ENCODE measurements at places on chromosomes 16 and 17.
A peak's percentile ranks its signal among the peaks of the same experiment; 100 is the strongest.

GRCh38 chr17:72136692-72137091 lies 15.9 kb downstream of the SOX9 start:
- no peak for DNase-seq

DNA sequence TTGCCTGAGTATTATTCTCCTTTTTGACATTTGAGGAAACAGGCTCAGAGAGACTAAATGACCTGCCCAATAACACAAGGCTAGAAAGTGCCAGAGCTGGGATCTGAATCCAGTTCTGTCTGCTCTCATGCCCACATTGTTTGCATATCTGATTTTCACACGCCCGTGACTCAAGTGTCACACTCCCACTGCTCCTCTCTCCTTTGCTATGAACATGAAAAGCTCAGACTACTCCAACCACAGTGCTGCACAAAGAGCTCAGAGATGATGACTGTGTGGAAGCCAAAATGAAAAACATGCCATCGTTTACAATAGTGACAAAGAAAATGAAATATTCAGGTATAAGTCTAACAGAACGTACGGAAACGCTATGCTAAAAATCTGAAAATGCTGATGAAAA lies 107.9 kb downstream of the SMG6 start:
- DNase-seq = no peak

- no peak for DNase-seq
These were observed 55.9 kb downstream of the MFSD11 start for GRCh38 chr17:76793775-76794174.

GRCh38 chr17:55388842-55389241 lies 32.8 kb downstream of the MMD start:
- no peak for DNase-seq

DNA sequence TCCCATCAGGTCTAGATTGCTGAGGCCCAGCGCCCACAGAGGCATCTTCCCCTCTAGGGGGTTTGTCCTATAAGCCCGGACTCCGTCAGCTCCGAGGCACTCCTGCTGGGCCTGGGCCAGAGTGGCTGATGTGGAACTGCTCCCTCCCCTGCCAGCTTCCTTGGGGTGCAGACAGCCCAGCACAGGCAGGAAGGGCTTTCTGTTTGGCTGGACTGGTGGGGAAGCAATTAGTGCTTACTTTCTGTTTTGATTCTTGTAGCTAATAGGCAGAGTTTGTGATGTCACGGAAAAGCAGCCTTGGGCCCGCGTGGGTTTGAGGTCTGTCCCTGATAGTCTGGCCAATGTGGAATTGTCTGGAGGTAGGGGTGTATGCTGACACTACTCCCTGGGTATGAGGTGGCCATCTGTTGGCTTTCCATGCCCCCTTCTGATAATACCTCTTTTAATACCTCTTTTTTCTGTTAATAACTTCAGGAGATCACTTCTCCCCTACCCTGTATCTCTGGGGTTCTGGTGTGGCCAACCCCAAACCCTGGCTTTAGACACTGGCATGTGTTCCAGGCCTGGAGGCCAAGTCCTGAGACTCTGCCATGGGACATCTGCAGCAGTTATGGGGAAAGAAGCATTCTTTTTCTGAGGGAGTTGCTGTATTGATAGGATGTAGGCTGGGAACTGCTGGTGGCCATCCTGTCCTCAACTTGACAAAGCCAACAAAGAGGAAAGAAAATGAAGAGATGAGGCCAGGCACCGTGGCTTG lies 190.9 kb downstream of the RAB11FIP4 start:
- peak; percentile 24 for DNase-seq

GRCh38 chr17:82776454-82776853 lies 24.6 kb downstream of the TBCD start:
- no peak for DNase-seq

DNA sequence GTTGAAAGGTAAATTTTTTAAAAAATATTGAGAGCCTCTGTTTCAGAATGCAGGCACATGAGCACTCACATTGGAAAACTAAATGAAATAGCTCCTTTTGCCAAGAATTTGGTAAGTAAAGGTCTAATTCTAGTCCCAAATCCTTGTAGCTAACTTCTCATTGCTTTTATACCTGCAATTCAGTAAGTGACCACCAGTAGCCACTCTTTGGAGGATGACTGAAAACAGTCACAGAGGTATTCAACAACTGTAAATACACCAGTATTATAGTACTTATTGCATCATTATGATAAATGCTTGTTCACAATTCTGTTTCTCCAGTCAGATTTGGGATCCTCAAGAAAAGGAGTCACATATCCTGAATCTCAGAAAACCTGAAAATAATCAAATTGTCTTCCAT lies 562.4 kb upstream of the CDH11 start:
- no peak for DNase-seq

DNA sequence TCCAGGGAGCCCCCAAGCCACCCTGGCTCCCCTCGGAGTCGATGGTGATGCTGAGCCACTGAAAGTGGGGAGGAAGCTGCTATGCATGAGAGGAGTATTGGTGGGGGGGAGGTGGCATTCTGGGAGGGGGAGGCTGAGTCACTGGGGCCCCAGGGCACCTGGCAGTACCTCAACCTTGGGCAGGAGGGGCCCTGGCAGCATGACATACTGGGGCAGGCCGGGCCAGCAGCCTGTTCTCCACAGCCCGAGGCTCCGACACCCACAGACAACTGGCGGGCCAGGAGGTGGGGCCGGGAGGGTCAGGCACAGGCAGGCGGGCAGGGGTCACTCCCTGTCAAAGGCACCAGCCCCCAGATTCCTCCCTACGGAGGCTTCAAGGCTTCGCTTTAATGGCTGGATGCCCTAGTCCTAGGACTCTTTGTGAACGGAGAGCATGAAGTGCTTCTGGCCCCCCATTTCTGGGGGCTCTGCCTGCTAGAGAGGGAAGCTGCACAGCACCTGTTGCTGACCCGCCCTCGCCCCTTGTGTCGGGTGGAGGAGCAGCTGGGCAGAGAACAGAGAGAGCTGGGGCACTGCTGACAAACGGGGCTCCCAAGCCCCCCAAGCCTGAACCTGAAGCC lies 928 bp downstream of the CASKIN2 start:
- no peak for DNase-seq

DNA sequence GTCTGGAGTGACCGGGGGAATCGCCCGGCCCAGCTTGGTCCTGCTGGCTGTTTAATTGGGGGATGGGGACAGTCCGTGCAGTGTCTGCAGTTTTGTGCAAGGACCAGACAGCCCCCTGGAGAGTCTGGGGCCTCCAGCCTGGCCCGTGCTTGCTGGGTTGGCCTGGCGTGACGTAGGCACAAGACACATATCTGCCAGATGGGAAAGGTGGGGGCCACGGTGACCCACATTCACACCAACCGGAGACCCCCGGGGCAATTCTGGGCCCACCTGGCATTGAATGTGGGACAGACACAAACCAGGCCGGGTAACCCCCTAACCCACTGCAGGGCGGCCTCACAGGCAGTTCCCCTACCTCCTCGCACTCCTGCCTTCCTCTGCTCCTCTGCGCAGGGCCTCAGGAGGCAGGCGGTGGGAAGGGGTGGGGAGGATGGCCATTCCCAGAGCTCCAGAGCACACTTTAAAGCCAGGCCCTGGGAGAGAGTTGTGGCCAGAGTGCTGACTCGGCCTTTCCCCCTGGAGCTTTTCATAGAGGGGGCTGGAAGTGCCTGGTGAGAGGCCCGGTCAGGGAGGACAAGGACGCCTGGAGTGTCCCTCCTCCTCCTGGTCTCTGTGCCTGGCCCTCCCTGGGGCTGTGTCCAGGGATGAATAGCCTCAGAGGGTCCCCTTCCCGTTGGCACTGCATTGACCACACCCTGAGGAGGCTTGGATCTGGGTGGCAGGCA lies 1.5 kb downstream of the MRC2 start:
- no peak for DNase-seq

DNA sequence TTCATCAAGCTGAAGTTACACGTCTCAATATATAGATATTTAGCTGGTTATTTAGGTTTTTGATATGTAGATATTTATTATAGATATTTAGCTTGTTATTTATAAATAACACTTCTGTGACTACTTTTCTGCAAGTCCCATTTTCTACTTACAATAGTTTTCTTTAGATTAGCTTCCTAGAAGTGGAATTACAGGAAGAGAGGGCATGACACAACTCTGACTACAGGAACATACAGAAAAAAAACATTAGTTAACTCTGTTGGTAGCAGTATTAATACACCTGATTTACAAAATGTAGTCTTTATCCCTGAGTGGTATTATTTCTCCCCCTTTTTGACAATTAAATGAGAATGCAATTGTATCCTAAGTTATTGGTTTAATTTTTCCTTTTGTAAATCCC lies 21.2 kb upstream of the CCL1 start:
- no peak for DNase-seq

- DNase-seq = peak; percentile 69
These were observed 802 bp downstream of the CYLD start for GRCh38 chr16:50742576-50743200.

DNA sequence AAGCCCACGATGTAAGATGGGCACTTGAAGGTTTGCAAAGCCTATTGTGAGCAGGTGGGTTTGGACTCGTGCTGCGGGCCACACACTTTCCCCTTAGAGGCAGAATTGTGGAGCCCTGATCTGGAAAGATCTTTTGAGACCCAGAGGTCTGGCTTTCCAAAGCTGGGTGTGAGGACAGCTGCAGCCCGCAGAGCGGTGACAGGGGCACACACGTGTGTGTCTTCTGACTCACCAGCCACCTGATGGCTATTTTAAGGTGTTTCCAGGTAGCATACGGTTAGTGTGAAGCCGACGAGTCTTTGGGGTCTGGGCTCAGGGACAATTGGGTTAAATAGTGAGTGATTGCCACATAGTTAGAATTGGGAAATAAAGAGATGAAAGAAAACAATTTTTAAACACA lies 108.9 kb upstream of the GSE1 start:
- no peak for DNase-seq

DNA sequence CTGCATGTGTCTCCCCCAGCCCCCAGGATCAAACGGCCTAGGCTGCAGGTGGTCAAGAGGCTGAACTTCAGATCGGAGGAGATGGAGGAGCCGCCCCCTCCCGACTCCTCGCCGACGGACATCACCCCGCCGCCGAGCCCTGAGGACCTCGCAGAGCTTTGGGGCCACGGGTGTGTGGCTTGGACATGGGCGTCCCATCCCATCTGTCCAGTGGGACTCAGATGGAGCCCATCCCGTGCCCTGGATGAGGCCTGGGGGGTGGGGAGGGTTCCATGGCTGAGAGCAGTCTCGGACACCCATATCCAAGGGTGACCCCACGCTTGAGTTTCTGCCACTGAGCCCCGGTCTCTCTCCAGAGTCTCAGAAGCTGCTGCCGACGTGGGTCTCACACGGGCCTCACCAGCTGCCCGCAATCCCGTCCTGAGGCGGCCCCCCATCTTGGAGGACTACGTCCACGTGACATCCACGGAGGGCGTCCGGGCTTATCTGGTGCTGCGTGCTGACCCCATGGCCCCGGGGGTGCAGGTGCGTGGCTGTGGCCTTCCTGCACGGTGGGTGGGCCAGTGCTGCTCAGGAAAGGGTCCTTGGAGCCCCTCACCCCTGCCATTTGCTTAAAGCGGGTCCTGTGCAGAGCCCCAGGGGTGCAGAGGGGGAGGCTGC lies 901 bp downstream of the CHTF18 start:
- no peak for DNase-seq

GRCh38 chr17:45361451-45361850 lies 44.6 kb upstream of the MAP3K14 start:
- no peak for DNase-seq

DNA sequence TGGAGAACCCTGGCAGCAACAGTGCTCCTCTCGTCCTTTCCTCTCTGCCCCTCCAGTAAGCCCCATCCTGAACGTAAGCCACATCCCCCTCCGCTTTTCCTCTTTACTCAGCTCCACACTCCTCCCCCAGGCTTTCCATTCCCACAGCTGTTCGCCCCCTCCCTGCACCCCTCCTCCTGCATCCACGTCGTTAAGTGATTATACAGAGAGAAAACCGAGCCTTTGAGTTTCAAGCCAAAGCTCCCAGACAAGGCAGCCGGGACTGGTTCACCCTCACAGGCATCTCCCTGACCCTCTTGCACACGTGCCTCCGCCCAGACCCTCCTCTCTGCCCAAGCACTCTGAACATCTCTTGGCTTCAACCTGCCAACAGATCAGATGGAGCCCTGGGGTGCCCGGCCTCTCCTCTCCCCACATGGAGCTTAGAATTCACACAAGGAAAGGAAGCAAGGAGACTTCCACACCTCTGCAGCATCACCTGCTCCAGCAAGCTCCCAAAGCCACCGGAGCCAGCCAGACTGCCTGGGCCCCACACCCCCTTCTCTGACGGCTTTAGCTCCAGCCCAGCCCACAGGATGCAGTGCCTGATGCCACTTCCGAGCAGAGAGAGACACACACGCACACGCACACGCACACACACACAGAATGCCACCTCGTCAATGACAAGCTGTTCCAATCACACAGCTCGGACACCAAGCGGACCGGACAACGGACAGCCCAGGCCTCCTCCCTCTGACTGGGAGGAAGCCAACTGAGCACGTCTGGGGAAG lies 99.9 kb upstream of the CCL2 start:
- DNase-seq = no peak

- no peak for DNase-seq
These were observed at the start of gene GAS2L2 for GRCh38 chr17:35752945-35753764. GAS2L2 (minus strand) TSS chr17:35753239; CDS start chr17:35752850, 389 bp downstream.

DNA sequence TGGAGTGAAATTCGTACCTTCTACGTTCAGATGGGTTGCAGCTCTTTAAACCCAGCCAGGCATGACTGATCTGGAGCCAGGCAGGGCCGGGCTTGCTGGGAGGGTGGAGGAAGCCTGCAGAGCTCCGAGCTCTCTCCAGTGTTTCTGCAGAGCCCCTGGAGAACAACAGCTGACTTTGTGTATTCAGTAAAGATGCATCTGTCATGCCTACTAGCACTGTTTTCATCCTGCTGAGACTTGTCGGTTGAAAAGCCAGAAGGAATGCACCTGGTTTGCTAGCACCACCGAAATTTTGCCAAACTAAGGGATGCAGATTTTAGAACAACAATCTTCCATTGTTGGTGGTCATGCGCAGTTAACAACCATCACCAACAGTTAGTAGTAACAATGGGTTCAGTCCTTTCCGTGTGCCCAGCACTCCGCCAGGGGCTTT lies 22.4 kb upstream of the SCNN1B start:
- no peak for DNase-seq

DNA sequence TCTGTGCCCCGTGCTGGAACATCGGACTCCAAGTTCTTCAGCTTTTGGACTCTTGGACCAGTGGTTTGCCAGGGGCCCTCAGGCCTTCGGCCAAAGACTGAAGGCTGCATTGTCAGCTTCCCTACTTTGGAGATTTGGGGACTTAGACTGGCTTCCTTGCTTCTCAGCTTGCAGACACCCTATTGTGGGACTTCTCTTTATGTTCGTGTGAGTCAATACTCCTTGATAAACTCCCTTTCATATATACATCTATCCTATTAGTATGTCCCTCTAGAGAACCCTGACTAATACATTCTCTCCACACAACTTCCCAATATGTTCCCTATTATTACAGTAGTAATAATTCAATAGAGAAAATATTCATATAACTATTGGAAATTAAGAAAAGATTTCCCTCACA lies 9.2 kb upstream of the ASGR2 start:
- DNase-seq = no peak

- DNase-seq = no peak
These were observed 192.2 kb upstream of the CDH11 start for GRCh38 chr16:65313936-65314626.

DNA sequence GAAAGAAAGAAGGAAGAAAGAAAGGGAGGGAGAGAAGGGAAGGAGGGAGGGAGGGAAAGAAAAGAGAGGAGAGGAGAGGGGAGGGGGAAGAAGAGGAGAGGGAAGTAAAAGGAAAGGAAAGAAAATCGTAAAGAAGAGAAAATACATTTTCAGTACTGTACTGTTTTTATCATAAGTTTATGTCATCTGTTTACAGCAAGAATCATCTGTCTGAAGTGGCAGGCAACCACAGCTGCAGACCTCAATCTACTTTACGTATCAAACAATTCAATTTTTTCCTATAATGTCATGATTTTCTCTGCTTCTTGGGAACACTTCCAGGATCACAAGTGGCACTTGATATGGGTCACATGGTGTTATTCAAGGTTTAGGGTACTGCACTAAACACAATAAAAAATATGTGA lies 58.3 kb downstream of the USP32 start:
- no peak for DNase-seq

Measured in CD4-positive, alpha-beta T cell treated with Interferon alpha-2 for 1 hour (primary cell).